SK-MEL-5 (cell line): ENCODE measurements at places on chromosomes 12 and 14. TPM values are rescaled to one million over a fixed set of nuclear protein-coding genes. Genes with fewer than 3 reads are reported as not detected.

DNA sequence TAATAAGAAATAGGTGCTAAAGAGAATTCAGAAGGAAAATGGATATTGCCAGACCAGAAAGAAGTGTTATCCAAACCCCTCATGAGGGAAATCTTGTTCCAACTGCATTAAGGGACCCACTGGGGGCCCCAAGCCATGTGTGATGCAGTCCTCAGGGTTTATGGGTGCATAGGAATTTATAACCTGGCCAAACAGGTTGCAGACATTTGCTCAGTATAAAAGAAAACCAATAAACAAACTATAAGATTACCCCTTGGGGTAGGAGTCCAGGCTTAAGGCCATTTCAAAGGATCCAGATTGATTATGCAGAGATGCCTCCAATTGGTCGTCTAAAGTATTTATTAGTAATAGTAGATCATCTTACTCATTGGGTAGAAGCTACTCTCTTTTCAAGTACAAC is 240.9 kb upstream of the DIO3 start:
- no peak for DNase-seq

JPH4 gene
- not detected in 2 replicates for total RNA-seq

C12orf60 gene
- 14.1 and 15.9 TPM in 2 replicates for total RNA-seq

LRRC10 gene
- not detected in 2 replicates for total RNA-seq

TCL1B gene
- not detected in 2 replicates for total RNA-seq

GRCh38 chr12:19121449-19122018 is 8.0 kb upstream of the PLEKHA5 start:
- DNase-seq = no peak

GRCh38 chr12:46160981-46161690 is 107.7 kb downstream of the SLC38A1 start:
- no peak for DNase-seq

OVCH1 gene
- total RNA-seq = not detected in 2 replicates

DNA sequence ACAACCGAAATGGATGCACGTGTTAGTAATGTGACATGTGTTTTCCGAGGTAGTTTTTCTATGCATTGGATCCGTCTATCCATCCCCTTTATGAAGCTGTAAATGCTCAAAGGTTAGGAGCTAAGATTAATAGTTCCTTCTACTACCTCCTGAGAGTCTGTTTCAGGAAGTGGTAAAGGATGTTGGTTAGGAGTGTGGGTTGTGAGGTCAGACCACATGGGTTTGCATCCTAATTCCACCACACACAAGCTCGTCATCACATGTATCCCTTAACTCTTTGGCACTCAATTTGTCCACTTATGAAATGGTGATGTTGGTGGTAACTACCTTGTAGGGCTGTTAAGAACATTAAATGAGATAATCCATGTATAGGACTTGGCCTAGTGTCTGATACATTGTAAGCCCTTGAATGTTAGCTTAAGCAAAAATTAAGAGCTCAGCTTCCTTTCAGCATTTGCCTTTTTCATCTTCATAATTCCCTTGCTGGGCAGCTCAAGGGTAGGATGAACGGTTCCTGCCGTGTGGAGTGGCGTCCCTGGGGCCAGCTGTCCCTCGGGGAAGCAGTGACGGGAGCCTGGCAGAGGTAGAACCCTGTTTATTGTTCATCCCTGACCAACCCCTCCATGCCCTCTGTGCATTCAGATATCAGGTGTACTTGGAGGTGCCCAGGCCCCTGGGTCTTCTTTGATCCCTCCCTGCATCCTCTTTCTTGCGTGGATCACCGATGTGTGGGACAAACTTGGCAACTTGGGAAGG is 52.3 kb downstream of the TSPAN9 start:
- peak; percentile 59 for DNase-seq

SYNDIG1L gene
- total RNA-seq = not detected in 2 replicates

ALX1 gene
- total RNA-seq = 40.8 and 41.7 TPM in 2 replicates

GRCh38 chr14:92527721-92528120 is 14.1 kb downstream of the RIN3 start:
- no peak for DNase-seq
